ENCODE measurements at places on chromosomes 11 and 22.

GRCh38 chr11:12160680-12161079, 50.3 kb downstream of the MICAL2 start:
- no peak for DNase-seq

DNA sequence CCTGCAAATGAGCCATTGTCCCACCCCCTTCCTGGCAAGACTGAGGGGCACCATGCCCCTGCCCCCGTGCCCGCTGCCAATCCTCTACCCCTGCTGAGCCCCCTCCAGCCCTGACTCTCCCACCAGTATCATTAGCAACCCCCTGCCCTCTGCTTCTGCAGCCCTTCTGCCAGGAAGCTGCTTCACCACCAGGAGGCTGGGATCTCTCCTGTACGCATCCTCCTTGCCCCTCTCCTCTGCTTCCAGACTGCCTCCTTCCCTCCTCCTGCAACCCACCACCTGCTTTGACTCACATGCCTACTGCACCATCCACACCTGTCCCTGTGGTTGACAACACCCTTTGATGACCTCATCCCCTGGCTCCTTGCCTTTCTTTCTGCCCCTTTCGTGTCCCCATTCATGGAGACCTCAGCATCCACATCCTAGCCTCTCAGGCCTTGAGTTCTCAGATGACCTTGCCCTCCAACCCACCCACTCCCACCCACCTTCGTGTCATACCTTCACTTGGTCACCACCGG, 13.4 kb upstream of the PNPLA3 start:
- no peak for DNase-seq

GRCh38 chr11:44793350-44794090, 66.8 kb downstream of the TSPAN18 start:
- DNase-seq: no peak

DNA sequence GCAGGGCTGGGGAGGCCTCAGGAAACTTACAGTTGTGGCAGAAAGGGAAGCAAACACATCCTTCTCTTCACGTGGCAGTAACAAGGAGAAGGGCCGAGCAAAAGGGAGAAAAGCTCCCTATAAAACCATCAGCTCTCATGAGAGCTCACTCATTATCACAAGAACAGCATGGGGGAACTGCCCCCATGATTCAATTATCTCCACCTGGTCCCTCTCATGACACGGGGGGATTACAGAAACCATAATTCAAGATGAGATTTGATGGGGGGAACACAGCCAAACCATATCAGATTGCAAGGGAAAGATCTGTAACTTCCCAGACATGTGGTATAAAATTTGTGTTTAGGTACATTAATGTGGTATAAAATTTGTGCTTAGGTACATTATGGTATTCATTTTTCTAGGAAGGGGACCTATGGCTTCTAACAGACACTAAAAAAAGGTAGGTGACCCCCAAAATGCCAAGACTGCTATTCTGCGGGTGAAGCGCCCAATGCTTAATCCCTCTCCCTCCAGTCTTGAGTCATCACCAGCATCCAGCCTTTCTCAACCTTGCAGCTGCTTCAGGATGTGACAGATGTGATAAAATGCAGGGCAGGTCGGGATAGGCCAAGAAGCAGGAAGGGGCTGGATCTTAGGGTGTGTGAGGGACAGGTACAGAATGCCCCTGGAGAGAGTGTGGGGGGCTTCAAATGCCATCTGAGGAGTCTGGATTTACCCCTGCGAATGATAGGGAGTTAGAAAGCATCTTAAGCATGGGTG, 57.7 kb upstream of the AMPD3 start:
- DNase-seq: no peak

DNA sequence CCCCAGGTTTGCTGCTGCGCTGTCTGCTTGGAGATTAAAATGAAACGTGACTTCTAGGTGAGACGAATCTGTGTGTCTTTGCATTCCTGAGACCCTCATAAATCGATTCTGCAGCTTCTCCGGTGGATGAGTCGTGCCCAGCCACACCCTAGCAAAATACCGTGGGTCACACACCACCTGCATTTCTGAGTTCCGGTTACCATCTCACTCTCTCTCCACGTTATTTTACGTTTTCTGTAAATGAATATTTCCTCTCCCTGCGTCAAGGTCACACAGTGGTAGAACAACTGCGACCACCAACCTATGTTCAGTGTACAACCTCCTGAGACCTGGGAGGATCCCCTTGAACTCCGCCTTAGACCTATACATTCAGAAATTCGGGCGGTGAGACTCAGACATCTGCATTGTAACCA, 1.1 kb downstream of the YWHAH start:
- DNase-seq: no peak

- no peak for DNase-seq
These were observed 20.6 kb downstream of the ADM start for GRCh38 chr11:10325277-10326011.

- DNase-seq: no peak
These were observed 814.6 kb downstream of the DLG2 start for GRCh38 chr11:84812471-84812969.

DNA sequence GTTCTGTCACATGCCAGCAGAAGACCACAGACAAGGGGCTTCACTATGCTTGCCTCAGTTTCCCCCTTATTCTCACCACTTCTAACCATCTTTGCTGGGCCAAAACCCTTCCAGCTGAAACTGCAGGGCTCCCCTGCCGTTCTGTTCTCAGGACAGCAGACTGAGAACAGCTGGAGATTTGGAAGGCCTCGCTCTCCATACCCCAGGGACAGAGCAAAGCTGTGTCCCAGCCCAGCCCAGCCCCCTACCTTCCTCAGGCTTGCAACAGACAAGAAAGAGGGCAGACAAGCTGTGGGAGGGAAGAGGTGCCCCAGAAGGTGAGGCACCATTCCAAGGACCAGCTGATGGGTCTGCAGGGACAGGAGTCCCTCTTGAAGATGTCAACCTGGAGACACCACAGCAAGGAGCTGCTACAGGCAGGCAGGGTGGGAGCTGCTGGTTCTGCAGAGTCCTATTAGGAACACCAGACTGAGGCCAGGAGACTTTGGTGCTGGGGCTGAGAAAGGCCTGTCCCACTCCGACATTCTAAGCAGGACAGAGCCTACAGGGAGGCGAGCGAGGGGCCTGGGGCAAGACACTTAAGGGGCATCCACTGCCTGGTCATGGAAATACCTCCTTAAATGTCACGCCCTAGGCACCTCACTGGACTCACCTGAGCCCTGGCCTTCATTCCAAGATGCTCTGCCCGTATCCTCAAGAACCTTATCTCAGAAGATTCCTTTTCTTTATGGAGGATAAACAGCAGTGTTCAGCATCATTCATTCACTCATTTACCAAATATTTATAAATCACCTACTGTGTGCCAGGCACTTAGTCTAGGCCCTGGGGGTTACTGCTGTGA, 6.9 kb downstream of the SCN2B start:
- no peak for DNase-seq

DNA sequence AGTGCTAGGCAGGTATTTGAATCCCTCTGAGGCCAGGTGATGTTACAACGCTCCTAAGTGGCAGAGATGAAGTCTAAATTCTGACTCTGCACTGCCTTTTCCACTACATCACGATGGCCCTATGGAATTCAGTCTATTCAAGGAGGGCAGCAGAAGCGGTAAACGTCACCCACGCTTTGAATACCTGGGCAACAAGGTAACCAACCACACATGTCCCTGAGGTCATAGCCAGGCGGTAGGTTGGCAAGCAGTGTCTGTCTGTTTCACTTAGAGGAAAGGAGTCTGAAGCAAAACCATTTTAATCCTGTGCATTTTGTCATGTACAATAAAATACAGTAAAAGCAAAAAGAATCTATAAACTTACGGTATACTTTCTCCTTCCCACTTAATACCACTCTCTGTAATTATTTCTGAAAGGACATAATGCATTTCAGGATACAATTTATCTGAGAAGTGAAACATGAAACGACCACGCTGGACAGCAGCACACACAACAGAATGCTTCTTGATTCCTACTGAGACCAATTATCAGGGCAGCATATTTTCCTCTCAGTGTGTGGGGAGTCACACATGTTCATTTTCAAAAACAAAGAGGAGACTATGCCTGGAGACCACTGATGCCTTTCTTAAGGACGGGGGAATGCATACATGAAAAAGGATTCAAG, 51.3 kb downstream of the PRDM10 start:
- no peak for DNase-seq

DNA sequence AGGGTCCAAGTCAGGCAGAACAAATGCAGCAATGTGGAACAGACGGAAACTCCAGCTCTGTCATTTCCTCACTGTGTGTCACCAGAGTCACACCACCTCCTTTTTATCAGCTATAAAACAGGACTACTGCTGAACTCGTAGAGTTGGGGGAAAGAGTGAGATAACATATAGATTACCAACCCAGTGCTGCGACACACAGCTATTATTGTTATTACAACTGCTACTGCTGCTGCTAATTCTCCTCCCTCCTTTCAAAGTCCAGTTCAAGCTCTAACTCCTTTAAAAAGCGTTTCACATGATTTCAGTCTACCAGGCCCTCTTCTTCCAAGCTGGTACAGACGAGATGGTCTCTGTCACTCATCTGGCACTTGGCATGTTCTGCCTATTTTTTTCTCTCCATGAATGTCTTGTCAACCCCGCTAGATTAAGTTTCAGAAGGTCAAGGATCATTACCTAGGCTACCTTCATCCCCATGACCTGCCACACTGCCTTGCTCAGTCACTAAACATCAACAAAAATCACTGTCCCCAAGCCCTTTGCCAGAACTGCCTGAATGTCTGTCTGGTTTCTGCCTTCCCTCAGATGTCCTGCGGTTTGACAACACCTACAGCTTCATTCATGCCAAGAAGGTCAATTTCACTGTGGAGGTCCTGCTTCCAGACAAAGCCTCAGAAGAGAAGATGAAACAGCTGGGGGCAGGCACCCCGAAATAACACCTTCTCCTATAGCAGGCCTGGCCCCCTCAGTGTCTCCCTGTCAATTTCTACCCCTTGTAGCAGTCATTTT, 3.7 kb upstream of the MTFP1 start:
- DNase-seq: no peak

- no peak for DNase-seq
These were observed 3.9 kb downstream of the KLHL35 start for GRCh38 chr11:75428989-75429640.

DNA sequence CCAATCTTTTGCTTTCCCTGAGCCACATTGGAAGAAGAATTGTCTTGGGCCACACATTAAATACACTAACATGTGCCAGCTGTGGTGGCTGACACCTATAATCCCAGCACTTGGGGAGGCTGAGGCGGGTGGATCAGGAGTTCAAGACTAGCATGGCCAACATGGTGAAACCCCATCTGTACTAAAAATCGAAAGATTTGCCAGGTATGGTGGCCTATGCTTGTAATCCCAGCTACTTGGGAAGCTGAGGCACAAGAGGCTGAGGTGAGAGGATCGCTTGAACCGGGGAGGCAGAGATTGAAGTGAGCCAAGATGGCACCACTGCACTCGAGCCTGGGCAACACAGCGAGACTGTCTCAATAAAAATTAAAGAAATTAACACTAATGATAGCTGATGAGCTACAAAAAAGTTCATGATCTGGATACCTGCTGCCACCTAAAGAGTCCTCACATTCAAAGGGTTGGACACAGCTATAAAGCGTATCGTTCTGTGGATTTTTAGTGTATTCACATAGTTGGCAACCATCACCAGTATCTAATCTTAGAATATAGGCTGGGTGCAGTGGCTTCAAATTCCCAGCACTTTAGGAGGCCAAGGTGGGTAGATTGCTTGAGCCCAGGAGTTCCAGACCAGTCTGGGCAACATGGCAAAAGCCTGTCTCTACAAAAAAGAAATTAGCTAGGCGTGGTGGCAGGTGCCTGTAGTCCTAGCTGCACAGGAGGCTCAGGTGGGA, 3.4 kb upstream of the LDHC start:
- DNase-seq: no peak

DNA sequence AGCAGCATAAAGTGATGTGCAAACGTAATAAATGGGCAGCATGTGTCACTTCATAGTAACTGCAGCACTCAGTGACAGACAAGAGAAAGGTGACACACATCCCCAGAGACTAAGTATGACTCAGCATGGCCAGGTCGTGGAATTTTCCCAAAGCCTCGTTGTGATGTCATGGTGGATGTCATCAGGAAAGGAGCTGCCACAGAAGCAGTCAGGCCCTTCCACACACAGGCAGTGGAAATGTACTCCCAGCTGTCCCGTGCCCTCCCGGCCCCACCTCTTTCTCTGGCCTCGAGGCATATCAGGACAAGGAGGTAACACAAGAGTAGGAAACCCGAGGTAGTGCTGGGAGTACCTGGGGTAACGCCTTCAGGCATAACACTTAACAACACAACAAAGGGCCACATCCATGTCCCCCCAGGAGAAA, 8.1 kb downstream of the PC start:
- DNase-seq: no peak

DNA sequence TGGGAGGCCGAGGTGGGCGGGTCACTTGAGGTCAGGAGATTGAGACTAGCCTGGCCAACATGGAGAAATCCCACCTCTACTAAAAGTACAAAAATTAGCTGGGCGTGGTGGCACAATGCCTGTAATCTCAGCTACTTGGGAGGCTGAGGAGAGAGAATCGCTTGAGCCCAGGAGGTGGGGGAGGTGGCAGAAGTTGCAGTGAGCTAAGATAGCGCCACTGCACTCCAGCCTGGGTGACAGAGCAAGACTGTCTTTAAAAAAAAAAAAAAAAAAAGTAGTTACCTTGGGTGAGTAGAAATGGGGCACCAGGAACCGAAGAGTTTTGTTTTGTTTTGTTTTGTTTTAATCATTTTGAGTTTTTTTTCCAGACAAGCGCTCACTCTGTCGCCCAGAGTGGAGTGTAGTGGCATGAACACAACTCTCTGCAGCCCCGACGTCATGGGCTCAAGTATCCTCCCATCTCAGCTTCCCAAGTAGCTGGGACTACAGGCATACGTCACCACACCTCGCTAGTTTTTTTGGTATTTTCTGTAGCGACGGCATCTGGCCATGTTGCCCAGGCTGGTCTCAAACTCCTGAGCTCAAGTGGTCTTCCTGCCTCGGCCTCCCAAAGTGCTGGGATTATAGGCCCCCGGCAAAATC, 15.8 kb downstream of the THAP12 start:
- no peak for DNase-seq

- no peak for DNase-seq
These were observed 29.1 kb upstream of the LMO2 start for GRCh38 chr11:33920838-33921613.

DNA sequence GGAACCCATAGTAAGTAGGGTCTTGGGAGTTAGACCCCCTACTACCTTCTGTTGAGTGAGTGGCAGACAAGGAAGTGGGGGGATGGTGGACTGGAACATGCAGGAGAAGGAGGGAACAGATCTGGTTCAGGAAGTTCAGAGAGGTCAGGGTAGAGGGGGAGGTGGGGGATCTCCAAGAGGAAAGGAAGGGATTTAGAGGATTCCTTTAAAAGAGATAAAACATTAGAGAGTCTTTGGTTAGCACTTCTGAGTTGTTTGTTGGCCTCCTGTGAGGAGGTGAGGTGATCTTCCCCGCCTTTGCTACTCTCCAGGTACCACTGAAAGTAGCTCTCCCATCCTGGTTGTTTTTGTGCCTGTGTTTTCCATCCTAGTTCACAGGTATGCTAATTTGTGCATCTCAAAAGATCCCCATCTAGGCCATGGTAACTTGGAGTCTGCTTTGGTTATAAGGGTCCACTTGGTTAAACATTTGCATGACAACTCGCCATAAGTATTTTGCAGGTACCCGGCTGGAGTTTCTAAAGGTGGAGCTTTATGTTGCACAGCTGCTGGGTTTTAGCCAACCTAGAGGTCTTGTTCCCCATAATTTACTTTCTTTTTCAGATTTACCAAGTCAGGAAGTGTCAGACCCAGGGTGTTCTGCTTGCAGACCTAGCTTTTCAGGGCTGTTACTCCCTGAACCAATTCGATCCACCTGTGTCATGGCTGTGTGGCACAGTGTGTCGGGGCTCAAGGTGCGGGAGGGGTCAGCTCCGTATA, 79.3 kb upstream of the SORL1 start:
- no peak for DNase-seq

GRCh38 chr11:61690706-61691379, 10.7 kb downstream of the DAGLA start:
- no peak for DNase-seq
